ENCODE measurements at places on chromosomes 13 and 19.

GRCh38 chr13:66076417-66076816 lies 1153.7 kb downstream of the PCDH9 start:
- DNase-seq: no peak

GRCh38 chr13:27955014-27955591 lies 14.0 kb downstream of the CDX2 start:
- no peak for DNase-seq

- DNase-seq: no peak
Observed at GRCh38 chr13:79227418-79227817, 178.6 kb downstream of the RBM26 start.

- DNase-seq: no peak
Observed at GRCh38 chr19:46271481-46272197, 25.2 kb upstream of the HIF3A start.

DNA sequence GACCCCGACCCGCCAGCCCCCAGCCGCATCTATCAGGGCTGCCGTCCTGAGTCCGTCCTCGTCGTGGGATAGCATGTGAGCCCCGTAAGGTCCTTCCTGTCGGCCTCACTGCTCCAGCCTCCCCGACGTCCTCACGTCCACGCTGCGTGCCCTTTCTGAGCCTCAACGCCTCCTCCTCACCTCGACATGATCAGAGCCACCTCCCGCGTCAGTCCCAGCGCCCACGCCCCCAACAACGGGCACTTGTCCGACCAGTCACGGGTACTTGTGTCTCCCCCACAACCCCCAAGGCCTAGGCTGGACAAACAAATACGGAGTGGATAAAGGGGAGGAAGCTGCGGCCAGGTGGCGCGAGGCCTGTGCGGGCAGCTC lies 665 bp downstream of the ZNF497 start:
- no peak for DNase-seq

- DNase-seq: no peak
Observed at GRCh38 chr19:31444931-31445330, 95.7 kb upstream of the TSHZ3 start.
